Activated CD4-positive, alpha-beta T cell treated with anti-CD3 and anti-CD28 coated beads for 36 hours (primary cell): ENCODE measurements at places on chromosomes 7 and 10. TPM values are rescaled to one million over a fixed set of nuclear protein-coding genes. Genes with fewer than 3 reads are reported as not detected.

- H3K27ac ChIP-seq, result no peak overlapping the region
- DNase-seq, result no peak
- H3K4me1 ChIP-seq, result peaks cover 31% of the 10 kb centered on the region
- H3K36me3 ChIP-seq, result no peaks in the 10 kb centered on the region
- H3K4me3 ChIP-seq, result no peak overlapping the region
Observed at GRCh38 chr7:77542409-77542808, 5.3 kb downstream of the PTPN12 start.

Gene AOAH
- total RNA-seq, result 9.2 TPM

- DNase-seq, result no peak
- peaks cover 28% of the 10 kb centered on the region for H3K36me3 ChIP-seq
- no peaks in the 10 kb centered on the region for H3K27me3 ChIP-seq
Observed at GRCh38 chr7:6438427-6438826, 9.3 kb downstream of the DAGLB start.

GRCh38 chr7:68063171-68063570 is 1066.5 kb downstream of the TYW1 start:
- no peak overlapping the region for H3K4me3 ChIP-seq
- no peak for DNase-seq
- no peaks in the 10 kb centered on the region for H3K36me3 ChIP-seq
- H3K27ac ChIP-seq, result no peak overlapping the region

Gene SSBP1
- total RNA-seq, result 183 TPM

GRCh38 chr7:84264396-84264795 is 69.8 kb upstream of the SEMA3A start:
- H3K27ac ChIP-seq, result no peak overlapping the region
- no peak overlapping the region for H3K4me3 ChIP-seq
- H3K36me3 ChIP-seq, result no peaks in the 10 kb centered on the region
- no peaks in the 10 kb centered on the region for H3K27me3 ChIP-seq

GRCh38 chr7:150964593-150965111 is 13.5 kb downstream of the KCNH2 start:
- H3K4me1 ChIP-seq, result peaks cover 11% of the 10 kb centered on the region
- H3K36me3 ChIP-seq, result no peaks in the 10 kb centered on the region
- peaks cover 8% of the 10 kb centered on the region for H3K27me3 ChIP-seq
- H3K27ac ChIP-seq, result no peak overlapping the region

Gene CREB5
- 0.61 TPM for total RNA-seq

Gene WEE2
- total RNA-seq, result not detected

GRCh38 chr10:86357041-86357440 is 9.6 kb downstream of the GRID1 start:
- DNase-seq, result no peak
- H3K27ac ChIP-seq, result no peak overlapping the region
- H3K27me3 ChIP-seq, result peaks cover 13% of the 10 kb centered on the region
- H3K36me3 ChIP-seq, result no peaks in the 10 kb centered on the region

DNA sequence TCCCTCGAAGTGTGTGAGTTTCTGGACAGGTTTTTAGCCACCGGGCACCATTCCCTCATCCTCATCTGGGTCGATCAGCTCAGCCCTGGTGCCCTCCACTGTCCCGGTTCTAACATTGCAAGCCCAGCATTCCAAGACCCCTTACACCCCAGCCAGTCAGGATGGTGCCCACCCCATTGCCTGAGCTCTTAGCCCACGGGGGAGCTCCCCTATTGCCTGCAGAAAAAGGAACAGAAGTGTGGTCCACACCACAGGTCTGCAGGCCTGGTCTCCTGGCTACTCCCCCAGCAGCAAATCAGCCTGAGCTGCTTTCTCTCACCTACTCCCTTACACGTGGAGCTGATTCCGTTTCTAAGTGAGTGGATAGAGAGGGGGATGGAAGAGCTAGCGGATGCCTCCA is 4.8 kb downstream of the CALML5 start:
- no peaks in the 10 kb centered on the region for H3K36me3 ChIP-seq
- peaks cover 2% of the 10 kb centered on the region for H3K4me1 ChIP-seq
- H3K27me3 ChIP-seq, result no peaks in the 10 kb centered on the region
- no peak overlapping the region for H3K4me3 ChIP-seq

GRCh38 chr10:55183993-55184392 is 383.0 kb upstream of the PCDH15 start:
- no peaks in the 10 kb centered on the region for H3K4me1 ChIP-seq
- H3K4me3 ChIP-seq, result no peak overlapping the region
- H3K36me3 ChIP-seq, result no peaks in the 10 kb centered on the region
- H3K27ac ChIP-seq, result no peak overlapping the region

DNA sequence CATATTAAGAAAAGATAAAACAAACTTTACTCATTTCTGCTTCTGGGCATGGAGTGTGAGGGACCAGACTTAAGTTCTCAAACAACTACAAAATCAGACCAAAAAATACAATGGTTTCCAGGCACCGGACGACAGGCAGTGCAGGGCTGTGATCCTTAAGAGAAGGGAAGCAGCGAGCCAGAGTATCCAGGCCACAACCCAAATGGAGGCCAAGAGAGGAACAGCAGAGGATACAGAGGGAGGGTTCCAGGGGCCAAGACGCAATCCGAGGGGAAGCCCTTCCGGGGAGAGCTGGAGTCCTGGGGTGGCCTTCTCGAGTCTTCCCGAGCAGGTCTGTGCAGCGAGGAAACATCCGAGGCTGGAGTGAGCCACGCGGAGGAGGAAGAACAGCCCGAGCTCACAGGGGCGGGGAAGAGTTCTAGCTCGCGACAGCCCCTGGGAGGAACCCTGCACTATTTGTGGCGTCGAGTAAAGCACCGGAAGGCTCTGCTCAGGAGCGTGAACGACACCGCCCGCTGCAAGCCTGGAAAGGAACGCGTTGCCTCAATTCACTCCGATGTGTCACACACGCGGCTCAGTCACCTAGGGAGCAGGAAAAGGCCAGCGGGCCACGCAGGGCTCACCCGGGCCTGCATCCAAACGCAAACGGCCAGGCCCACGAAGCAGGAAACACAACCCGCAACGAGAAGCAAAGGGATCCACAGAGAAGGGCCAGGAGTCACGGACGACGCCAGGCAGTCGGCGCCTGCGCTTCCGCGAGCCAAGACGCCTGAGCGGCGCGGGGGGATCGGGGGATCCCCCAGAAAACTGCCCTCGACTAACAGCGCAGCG is 933 bp upstream of the RNF32 start:
- H3K27ac ChIP-seq, result peak overlapping the region; percentile 84
- peak overlapping the region; percentile 73 for H3K4me3 ChIP-seq
- H3K27me3 ChIP-seq, result peaks cover 27% of the 10 kb centered on the region
- peaks cover 5% of the 10 kb centered on the region for H3K36me3 ChIP-seq
- peaks cover 15% of the 10 kb centered on the region for H3K4me1 ChIP-seq

- H3K4me1 ChIP-seq, result no peaks in the 10 kb centered on the region
- H3K4me3 ChIP-seq, result no peak overlapping the region
- no peak overlapping the region for H3K27ac ChIP-seq
- no peak for DNase-seq
- no peaks in the 10 kb centered on the region for H3K36me3 ChIP-seq
- H3K27me3 ChIP-seq, result no peaks in the 10 kb centered on the region
Observed at GRCh38 chr10:80829562-80829961, 291.9 kb downstream of the SH2D4B start.

GRCh38 chr7:134697205-134697886 is 50.7 kb downstream of the BPGM start:
- H3K4me3 ChIP-seq, result no peak overlapping the region
- H3K4me1 ChIP-seq, result peaks cover 10% of the 10 kb centered on the region
- no peak for DNase-seq

GRCh38 chr10:127283576-127283975 is 87.2 kb upstream of the INSYN2A start:
- peaks cover 5% of the 10 kb centered on the region for H3K4me1 ChIP-seq
- peaks cover 11% of the 10 kb centered on the region for H3K27me3 ChIP-seq
- H3K27ac ChIP-seq, result no peak overlapping the region
- DNase-seq, result no peak
- H3K36me3 ChIP-seq, result no peaks in the 10 kb centered on the region
- H3K4me3 ChIP-seq, result no peak overlapping the region

GRCh38 chr7:26189697-26190096 is 10.8 kb downstream of the HNRNPA2B1 start:
- H3K27ac ChIP-seq, result peak overlapping the region; percentile 77
- peaks cover 85% of the 10 kb centered on the region for H3K36me3 ChIP-seq
- peak overlapping the region; percentile 18 for H3K4me3 ChIP-seq
- H3K4me1 ChIP-seq, result peaks cover 87% of the 10 kb centered on the region
- no peaks in the 10 kb centered on the region for H3K27me3 ChIP-seq

GRCh38 chr7:119596651-119597050 is 676.3 kb upstream of the KCND2 start:
- H3K36me3 ChIP-seq, result no peaks in the 10 kb centered on the region
- H3K4me1 ChIP-seq, result no peaks in the 10 kb centered on the region

GRCh38 chr10:27745732-27746396 is at the start of gene MKX:
MKX (minus strand) TSS chr10:27745819; CDS start chr10:27743415, 2,404 bp downstream.
- H3K27ac ChIP-seq, result no peak within 1 kb of the TSS
- H3K4me3 ChIP-seq, result peak within 1 kb of the TSS; percentile 65
- peaks cover 1% of the 10 kb centered on the region for H3K36me3 ChIP-seq
- peak; percentile 63 for DNase-seq
- peaks cover 33% of the 10 kb centered on the region for H3K4me1 ChIP-seq

Gene HOXA3
- total RNA-seq, result not detected

DNA sequence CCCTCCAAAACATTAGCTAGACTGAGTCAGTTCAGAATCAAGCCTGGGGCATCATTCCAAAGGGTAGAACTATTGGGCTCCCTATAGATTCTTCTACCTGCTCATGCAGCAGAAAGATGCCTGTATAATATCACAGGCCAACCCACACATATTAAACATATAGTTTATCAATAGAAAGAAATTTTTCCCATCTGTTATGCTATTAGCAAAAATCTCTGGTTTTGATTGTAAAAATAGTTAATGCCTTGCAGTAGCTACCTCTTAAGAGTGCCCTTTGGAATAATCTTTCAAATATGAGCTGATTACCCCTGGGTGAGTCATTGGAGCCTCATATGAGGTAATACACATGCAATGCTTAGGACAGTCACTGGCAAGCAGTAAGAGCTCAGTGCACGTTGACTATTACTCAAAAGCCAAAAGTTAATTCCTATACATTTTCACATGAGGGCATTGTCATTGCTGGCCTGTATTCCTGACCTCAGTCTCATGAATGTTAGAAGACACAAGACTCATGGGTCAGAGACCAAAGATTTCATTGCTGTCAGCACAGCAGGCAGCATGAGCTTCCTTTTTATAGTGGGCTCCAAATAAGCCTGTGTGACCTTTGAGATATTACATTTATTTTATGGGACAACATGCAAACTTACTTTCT is 180.0 kb downstream of the FGFR2 start:
- H3K27me3 ChIP-seq, result no peaks in the 10 kb centered on the region
- no peaks in the 10 kb centered on the region for H3K36me3 ChIP-seq

GRCh38 chr10:43125881-43126731 is 12.1 kb upstream of the CSGALNACT2 start:
- H3K4me1 ChIP-seq, result peaks cover 34% of the 10 kb centered on the region
- H3K27ac ChIP-seq, result no peak overlapping the region
- no peak overlapping the region for H3K4me3 ChIP-seq
- H3K36me3 ChIP-seq, result no peaks in the 10 kb centered on the region

DNA sequence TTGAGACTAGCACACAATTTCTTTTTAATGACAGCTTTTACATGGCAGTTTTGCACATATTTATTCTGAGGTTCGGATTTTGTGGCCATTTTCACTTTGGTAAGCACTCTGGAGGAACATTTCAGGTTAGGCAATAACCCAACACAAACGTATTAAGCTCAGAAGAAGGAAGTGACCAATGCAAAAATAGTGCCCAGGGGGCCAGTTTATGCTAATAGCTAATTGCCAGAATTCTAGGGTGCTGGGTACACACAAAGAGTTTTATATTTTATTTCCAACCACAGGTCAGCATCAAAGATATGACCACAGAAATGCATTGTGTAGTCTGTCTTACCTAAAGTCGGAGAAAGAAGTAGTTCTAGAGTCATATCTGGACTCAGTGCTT is 8.4 kb upstream of the AGR2 start:
- no peak overlapping the region for H3K27ac ChIP-seq
- no peak for DNase-seq
- H3K4me1 ChIP-seq, result no peaks in the 10 kb centered on the region
- H3K27me3 ChIP-seq, result peaks cover 5% of the 10 kb centered on the region
- no peaks in the 10 kb centered on the region for H3K36me3 ChIP-seq

DNA sequence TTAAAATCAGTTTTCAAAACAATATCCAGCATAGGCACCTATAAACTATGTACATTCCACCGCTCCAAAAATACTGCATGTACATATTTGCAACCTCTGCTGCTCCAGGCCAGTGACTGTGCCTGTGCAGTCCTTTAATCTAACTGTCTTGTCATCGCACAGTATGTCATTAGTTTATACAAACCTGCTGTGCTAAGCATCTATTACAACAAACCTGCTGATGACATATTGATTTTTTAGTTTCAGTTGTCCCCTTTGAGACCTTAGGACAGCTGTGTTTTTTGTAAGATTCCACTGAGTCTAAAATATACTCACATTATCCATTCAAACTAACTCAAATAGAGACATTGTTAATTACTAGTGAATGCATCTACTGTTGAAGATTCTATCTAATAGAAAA is 33.1 kb downstream of the SEMA3C start:
- DNase-seq, result no peak
- H3K27me3 ChIP-seq, result no peaks in the 10 kb centered on the region
- H3K4me1 ChIP-seq, result peaks cover 3% of the 10 kb centered on the region

DNA sequence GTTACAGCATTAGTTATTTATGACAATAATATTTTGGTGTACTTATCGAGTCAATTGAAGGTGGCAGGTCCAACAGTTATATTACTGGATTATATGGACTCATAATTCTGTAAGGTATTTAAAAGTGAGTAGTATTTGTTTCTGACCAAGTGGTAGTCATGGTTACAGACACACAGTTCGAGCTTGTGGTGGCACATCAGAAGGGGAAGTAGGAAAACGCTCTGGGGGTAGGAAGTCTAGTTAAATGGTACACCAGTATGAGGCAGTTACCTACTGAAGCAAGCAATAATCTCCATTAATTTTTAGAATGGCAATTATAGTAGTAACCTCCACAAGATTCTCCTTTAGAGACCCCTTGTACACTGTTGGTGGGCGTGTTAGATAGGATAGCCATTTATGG is 541.2 kb downstream of the ETV1 start:
- no peak overlapping the region for H3K27ac ChIP-seq
- no peaks in the 10 kb centered on the region for H3K36me3 ChIP-seq
- H3K27me3 ChIP-seq, result no peaks in the 10 kb centered on the region
- H3K4me3 ChIP-seq, result no peak overlapping the region

DNA sequence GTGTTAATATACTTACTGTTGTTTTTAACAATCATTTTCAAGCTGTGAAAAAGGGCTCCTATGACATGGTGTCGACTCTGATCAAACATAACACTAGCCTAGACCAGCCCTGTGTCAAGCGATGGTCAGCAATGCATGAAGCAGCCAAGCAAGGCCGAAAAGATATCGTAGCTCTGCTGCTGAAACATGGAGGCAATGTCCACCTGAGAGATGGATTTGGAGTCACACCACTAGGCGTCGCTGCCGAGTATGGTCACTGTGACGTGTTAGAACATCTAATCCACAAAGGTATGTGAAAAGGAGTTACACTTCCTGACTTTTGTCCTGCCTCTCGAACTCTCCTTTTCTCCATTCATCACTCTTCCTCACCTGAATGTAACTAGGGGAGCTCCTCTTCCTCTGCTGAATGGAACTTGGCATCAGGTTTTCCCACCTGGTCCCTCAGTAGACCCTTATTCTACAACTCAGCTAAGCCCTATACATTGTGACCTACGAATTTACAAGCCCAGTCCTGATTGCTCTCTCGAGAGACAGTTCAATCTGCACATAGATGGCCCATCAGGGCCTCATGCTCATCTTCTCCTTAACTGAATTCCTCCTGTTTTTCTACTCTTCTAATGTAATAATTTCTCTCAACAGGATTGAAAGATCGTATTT is 23.0 kb downstream of the ASB15 start:
- H3K4me3 ChIP-seq, result no peak overlapping the region
- DNase-seq, result peak; percentile 85
- no peaks in the 10 kb centered on the region for H3K36me3 ChIP-seq
- no peak overlapping the region for H3K27ac ChIP-seq
- H3K4me1 ChIP-seq, result no peaks in the 10 kb centered on the region

Gene RBP4
- not detected for total RNA-seq
